T-helper 22 cell (primary cell): ENCODE measurements at places on chromosomes 2 and 18.

DNA sequence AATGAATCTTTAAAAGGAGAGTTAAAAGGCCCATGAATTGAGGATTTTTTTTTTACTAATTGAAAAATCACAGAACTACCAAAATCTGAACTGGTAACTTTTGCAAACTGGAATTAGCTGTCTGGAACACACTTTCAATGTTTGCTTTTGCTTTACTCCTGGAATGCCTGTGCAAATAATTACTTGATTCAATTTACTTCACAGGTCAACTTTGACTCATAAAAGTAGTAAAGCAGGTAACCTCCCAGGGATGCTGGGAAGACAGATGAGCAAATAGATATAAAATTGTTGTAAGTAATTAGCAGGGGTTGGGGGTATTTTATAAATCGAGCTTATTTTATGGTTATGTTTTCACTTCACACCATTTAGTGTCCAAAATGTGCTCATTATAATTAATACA is 398.3 kb upstream of the HNRNPA3 start:
- DNase-seq: no peak

GRCh38 chr2:134035605-134036370 is 218.1 kb upstream of the MGAT5 start:
- DNase-seq: no peak

- no peak for DNase-seq
These were observed 137.1 kb downstream of the ZEB2 start for GRCh38 chr2:144382849-144383248.

DNA sequence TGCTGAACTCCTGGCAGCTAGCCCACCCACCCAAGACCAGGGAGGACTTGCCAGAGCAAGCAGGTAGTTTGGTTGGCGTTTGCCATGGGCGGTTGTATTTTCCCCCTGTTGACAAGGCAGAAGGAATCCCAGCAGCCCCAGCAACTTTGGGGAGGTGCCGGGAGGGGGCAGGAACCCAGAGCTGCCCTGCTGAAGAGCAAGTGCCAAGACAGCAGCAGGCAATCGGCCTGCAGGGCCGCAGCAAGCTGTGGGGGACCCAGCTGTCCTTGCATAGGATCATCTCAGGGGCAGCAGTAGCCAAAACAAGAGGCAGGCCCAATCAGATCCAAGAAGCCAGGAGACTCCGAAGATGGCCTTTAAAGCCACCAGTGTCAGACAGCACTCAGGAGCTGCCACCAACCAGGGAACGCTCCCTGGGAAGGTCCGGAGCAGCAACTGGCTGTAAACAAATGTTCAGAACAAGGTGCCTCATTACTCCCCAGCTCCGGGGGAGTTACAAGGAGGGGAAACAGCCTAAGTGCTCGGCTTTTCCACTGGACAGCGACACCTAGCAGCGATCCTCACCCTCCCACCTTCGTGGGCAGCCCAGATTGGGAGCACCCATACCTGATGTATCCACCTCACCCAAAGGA is 2.1 kb downstream of the ST8SIA5 start:
- no peak for DNase-seq

DNA sequence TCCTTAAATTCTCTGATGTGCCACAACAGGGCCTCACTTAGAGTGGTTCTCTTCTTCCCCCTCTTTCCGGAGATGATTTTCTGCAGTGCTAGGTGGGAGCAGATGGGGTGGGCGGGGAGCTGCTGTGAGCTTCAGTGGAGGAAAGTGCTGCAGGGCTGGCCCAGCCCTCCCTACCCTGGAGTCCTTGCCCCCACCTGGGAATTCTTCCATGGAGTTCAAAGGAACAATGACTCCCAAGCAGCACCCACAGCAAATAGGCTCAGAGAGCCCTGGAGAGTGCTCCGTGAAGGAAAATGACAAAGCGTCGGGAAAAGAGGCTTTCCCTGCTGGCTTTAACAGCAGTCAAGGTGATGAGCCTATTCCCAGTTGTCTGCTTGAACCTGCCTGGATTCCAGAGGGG is 28.8 kb downstream of the LOXHD1 start:
- no peak for DNase-seq
